ENCODE measurements at places on chromosomes 4 and X.

- no peak for DNase-seq
Measured at GRCh38 chr4:186266729-186267456, 904 bp downstream of the F11 start.

DNA sequence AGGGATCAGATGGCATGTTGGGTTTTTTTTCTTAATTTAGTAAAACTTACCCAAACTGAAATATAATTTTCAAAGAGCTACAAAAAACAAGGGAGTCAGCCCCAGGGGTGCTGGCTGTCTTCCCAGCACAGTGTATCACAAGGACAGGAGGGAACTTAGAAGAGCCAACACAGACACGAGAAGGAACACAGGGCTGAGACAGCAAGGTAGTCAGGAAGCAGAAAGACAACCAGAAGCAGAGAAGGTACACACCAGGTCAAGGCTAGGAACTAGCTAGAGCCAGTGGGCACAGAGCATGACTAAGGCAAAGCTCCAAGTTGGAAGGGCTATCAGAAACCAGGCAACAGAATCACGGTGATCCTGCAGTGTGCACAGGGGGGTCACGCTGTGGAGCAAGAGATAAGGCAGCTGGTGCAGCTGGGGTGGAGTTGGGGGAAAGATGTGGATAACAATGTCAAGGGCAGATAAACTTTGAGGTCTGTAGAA, 168.7 kb downstream of the NR3C2 start:
- DNase-seq, result no peak

DNA sequence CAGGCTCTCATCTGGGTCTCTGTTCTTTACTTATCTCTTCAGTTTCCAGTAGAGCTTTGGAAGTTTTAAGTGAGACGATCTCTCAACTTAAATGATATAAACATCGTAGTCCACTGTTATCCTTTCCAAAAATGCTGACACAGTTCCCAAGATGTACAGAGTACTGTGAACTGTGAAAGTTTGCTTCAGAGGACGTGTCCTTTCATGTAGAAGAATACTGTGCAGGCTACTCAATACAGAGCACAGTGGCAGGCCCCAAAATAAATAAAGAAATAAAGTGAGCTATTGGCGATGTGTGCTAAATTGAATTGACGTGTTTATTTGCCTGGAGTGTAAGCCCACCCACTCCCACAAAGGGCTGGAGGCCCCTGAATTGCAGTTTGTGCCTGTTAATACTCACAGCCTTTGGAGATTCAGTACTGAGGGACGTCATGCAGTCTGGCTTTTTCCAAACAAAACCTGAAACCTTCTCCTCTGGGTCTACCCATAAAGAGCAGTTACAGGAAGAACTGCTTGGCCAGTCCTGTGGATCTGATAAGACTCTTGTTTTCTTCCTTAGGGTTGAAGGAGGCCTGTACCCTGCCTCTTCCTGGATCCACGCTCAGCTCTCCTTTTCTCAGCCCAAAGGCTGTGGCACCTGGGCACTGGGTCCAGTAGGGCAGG, 66.1 kb downstream of the SOWAHB start:
- DNase-seq, result no peak

DNA sequence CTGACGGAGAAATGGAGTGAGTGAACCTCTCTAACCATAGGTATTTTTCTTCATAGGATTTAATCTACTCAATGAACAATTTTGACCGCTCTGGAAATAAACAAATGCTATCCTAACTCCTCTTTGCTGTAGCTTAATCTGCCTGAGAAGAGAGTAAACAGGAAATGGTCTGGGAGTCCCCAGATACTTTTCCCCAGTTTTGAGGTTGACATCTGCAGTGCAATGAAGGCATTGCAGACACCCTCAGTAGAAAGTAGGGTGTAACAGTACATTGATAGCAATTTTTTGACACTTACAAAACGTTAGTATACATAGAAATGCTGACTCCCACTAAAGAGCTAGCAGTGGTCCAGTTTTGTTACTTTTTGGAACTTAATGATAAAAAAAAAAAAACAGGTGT, 495.9 kb upstream of the FAM241A start:
- DNase-seq, result no peak

DNA sequence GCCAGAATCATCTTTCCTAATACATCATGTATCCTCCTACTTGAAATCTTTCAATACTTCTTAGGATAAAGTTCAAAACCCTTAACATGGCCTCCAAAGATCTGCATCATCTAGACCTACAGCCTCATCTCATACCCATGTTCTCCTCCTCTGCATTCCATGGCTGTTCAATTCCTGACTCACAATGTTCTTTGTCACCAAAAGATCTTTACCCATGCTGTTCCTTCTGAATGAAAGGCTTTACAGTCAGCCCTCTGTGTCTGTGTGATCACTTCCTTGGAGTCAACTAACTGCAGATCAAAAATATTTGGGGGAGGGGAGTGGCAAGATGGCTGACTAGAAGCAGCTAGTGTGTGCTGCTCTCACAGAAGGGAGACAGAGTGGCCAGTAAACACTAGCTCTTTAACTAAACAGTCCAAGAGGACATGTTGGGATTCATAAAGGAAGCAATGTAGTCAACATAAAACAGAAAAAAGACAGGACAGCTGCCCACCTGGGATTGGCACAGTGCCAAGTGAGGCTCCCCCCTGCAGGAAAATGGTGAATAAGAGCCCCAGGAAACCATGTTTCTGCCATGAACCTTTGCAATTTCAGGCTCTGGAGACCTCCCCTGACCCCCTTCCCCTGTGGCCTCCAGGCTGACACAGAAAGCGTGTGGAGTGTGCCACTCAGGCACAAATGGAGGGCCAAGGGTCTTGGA, 31.9 kb downstream of the CBR4 start:
- DNase-seq, result no peak

DNA sequence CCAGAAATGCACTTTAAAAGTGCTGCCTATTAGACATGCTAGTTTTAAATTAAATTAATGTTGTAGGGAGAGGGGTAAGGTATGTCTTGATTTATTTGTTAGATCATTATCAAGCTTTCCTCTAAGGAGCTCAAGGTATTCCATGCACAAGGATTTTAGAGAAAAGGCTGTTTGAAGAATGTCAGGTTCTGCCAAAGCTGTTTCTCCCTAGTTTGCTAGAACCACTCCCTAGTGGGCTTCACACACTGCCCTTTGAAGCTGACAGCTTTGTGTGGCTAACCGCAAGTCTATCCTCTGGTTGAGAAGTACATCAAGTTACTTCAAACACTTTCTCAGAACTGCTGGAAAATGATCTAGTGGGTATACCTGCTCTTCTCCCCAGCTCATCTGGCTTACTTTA, 32.3 kb downstream of the RASL11B start:
- DNase-seq, result no peak

GRCh38 chrX:153973127-153974002, 811 bp downstream of the TMEM187 start:
- DNase-seq, result no peak

DNA sequence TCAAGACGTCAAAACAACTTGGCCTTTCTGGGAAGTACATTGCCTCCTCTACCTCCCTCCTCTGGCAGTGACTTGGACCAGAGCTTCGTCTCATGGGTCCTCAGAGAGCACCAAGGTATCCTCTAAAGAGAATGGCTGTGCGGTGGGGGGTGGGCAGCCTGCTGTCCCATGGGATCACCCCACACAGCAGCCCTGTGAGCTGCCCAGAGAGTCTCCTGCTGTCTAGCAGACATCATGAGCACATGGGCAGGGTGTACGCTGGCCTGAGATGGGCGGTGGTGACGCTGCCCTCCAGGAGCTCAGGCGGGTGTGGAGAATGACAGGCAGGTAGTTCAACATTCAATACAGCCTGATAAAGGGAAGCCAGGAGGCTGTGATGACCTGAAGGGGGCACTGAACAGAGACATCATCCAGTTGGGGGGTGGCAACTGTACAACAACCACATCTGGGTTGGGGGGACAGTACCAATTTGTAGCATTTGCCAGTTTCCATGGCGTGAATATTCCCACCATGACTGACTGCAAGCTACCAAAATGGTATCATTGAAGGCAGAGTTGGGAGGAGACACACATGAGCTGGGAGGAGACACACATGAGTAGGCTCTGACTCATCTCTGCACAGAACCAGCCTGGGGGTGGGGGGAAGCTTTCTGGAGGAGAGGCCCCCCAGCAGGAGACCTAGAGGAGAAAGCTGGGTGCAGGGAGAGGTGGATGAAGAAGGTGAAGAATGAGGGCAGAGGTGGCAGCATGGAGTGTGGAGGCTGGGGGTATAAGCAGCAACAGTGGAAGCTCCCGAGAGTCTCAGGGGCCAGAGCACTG, 35.9 kb downstream of the C4orf50 start:
- no peak for DNase-seq

GRCh38 chr4:48831532-48832030, 693 bp downstream of the OCIAD1 start:
- no peak for DNase-seq

GRCh38 chr4:82606622-82607021, 44.8 kb upstream of the TMEM150C start:
- no peak for DNase-seq
